ENCODE measurements at places on chromosomes 3 and 15. TPM values are rescaled to one million over a fixed set of nuclear protein-coding genes. Genes with fewer than 3 reads are reported as not detected.

ETV5 gene
- polyA plus RNA-seq = 25.7 TPM

PHLDB2 gene
- 112 TPM for polyA plus RNA-seq

C3orf85 gene
- 14.4 TPM for polyA plus RNA-seq

SECISBP2L gene
- 44.4 TPM for polyA plus RNA-seq

ALDH1L1 gene
- polyA plus RNA-seq = 33.1 TPM

FXR1 gene
- polyA plus RNA-seq = 174 TPM

CPN2 gene
- 0.49 TPM for polyA plus RNA-seq

TP63 gene
- polyA plus RNA-seq = 1.1 TPM

A4GNT gene
- polyA plus RNA-seq = 2.6 TPM

DNA sequence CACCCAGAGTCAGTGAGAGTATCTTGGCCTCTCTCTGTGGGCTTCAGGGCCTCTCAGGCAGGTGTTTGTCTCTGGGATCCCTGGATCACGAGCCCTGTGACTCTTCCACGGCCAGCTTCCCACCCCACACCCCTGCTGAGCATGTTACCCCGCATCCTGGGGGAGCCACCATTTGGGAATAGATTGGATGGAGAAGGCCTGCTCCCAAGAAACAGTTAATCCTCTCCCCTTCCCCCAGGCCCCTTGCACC, 15.5 kb upstream of the SRP14 start:
- DNase-seq = no peak

DNA sequence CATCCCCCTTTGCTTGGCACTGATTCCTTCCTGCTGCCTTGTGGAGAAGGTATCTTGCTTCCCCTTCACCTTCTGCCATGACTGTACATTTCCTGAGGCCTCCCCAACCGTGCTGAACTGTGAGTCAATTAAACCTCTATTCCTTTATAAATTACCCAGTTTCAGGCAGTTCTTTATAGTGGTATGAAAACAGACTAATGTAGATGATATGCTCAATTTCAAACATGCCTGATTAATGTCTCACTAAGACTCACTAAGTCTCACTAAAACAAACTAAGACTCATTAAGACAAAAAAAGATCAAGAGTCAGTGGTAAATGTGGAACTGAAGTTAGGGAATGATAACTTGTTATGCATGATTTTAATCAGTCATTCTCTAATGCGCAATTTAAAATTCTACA, 606.6 kb downstream of the RBMS3 start:
- no peak for DNase-seq

DNA sequence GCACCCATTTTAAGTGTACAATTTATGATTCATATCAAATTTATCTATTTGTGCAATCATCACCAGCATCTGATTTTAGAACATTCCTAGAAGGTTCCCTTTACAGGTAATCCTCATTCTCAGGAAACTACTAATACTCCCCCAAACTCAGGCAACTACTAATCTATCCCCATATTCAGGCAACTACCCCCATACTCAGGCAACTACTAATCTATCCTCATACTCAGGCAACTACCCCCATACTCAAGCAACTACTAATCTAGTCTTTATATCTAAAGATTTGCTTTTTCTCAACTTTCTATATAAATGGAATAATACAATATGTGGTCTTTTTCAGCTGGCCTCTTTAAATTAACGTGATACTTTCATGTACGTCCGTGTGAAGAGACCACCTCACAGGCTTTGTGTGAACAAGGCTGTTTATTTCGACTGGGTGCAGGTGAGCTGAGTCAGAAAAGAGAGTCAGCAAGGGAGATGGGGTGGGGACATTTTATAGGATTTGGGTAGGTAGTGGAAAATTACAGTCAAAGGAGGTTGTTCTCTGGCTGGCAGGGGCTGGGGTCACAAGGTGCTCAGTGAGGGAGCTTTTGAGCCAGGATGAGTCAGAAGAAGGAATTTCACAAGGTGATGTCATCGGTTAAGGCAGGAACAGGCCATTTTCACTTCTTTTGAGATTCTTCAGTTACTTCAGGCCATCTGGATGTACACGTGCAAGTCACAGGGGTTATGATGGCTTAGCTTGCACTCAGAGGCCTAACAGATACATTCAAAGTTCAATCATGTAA, 1444.5 kb upstream of the CADM2 start:
- no peak for DNase-seq

- no peak for DNase-seq
These were observed 1.8 kb upstream of the ZMYND10 start for GRCh38 chr3:50347187-50347813.

- DNase-seq = no peak
These were observed 102.6 kb upstream of the ZPLD1 start for GRCh38 chr3:102332205-102332604.

DNA sequence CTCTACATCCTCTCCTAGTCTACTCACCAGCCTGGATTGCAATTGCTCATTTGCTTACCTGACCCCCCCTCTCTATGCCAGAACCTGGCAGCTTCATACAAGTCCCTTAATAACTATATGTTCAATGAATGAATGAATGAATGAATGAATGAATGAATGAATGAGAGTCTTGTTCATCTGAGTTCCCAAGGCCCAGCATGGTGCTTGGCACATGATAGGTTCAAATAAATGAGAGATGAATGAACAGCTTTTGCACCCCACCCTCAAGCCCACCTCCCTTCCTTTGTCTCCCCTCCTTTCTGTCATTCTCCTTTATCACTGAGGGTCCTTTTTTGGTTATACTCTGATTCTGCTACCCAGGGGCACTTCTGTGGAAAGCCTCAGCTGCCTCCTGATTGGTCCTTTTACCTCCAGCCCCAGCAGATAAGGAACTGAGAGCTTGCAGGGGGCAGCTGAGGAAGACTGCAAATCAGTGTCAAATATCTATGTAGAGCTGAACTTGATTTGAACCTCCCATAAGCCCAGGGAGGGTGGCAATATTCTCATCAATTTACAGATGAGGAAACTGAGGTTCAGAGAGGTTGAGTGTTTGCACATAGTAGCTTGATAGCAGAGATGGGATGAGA, 54.1 kb upstream of the CHRNB4 start:
- no peak for DNase-seq

GRCh38 chr3:32109256-32109655, 2.8 kb downstream of the GPD1L start:
- no peak for DNase-seq

DNA sequence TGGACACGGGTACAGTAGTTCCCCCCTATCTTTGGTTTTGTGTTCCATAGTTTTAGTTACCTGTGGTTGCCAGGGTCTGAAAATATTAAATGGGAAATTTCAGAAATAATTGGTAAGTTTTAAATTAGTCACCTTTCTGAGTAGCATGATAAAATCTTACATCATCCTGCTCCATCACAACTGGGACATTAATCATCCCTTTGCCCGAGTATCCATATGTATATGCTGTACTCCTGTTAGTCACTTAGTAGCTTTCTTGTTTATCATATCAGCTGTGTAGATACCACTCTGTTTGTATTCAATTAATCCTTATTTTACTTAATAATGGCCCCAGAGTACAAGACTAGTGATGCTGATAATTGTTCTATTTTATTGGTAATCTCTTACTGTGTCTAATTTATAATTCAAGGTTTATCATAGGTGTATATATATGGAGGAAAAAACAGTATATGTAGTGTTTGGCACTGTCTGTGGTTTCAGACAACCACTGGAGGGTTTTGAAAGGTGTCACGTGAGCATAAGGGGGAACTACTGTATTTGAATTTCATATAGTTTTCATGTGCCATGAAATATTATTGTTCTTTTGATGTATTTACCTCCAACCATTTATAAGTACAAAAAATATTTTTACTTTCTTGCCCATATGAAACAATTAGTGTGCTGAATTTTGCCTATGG, 41.4 kb downstream of the CTDSPL2 start:
- no peak for DNase-seq

DNA sequence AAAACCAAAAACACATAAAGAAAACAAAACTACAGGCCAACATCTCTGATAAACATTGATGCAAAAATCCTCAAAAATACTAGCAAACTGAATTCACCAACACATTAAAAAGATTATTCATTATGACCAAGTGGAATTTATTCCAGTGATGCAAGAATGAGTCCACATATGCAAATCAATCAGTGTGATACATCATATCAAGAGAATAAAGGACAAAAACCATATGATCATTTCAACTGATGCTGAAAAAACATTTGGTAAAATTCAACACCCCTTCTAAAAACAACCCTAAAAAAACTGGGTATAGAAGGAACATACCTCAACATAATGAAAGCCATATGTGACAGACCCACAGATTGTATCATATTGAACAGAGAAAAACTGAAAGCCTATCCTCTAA, 265.6 kb upstream of the DCBLD2 start:
- DNase-seq = no peak

GRCh38 chr3:115325539-115325938, 178.5 kb upstream of the ZBTB20 start:
- DNase-seq = peak; percentile 14

DNA sequence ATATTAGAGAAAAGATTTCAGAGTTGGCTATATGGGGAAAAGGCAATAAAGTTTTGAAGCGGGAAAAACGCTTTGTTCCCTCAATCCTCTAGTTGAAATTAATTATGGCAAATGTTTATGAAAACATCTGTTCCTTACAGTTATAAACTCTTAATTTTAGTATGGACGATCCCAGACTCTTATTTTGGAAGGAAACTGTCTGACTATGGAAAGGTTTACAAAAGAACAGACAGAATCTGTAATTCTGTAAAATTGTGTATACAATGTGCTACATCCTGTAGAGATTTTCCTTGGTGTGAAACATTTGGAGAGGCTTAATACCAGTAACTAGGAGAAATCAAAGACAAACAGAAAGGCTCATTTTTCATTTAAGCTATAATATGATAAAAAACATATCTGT, 311.8 kb downstream of the TBC1D5 start:
- DNase-seq = no peak

DNA sequence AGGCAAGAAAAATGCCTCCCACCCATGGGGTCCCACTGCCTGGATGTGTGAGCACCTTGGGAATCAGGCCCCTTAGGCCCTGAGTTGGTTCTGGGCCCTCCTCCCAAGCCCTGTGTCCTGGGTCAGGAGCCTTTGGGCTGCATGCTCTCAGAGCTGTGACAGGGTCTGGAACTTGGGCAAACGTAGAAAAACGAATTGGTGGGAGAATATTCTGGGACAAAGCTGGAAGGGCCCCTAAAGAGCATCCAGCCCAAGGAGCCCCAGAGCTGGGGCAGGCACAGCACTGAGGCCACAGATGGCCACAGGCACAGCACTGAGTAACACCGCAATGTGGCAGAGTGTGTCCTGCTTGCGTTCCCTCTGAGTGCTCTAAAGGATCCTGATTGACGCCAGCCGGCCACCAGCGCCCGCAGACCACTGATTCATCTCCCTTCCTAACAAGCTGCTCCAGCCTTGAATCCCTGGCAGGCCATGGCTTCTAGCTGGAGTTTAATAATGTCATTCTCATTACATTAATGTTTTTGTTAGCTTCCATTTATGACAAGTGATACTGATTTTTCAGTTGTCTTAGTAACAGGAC, 18.6 kb upstream of the SEC13 start:
- DNase-seq = no peak

GRCh38 chr3:69764121-69764741, 25.0 kb downstream of the MITF start:
- no peak for DNase-seq

DNA sequence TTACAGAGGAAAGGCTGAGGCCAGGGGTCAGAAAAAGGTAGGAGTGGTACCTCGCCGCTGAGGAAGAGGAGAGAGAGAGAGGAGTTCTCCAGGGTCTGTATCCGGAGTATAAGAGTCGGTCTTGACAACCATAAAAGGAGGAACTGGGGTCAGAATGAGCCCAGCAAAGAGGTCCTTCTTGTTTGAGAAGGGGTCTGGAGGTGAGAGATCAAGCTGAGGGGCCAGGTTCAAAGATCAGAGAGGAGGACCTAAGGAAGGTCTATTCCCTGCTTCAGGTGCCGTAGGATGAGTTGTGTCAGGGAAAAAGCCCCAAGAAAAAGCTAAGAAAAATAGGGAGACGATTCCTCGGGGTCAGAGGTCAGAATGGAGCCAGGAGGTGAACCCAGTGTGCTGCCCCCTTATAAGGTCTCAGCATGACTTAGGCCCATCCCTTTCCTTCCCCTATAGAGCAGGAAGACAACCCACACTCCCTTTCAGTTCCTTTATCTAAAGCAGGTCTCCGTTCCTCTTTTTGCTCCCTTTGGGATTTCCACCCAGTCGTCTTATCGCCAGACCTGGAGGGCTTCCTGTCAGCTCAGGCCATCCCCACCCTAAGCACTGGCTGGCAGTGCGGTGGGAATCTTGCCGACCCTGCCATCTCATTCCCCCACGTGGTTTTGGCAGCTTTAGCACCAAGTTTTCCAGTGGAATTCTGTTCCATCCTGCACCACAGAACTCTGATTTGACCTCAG, 651 bp downstream of the MTMR14 start:
- no peak for DNase-seq

DNA sequence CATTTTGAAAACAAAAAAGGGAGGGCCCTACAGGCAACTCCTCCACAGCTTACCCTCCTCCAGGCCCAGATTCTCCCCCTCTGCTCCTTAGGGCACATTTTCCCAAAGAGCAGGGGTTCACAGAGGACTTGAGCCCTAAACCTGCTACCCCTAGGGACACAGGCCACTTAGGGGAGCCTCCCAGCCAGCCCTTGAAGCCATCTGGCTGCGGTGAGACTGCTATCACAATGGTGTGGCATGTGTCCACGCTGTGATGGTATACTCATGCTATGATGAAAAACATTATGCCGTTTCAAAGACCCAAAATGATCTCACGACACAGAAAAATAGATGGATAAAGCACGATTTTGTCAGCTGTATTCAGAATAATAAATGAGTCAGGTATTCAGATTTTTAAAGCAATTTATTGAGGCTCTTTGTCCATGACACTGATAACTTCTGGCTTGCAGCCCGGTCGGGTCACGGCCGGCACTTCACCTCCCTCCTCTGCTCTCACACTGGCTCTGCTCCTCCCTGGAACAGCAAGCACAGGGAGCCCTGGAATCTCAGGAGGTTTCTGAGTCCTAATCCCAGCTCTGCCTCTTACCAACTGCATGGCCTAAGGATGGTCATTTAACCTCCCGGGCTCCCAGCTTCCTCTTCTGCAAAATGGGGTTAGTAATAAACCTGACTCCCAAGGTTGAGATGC, 115.3 kb downstream of the MEGF11 start:
- no peak for DNase-seq

DNA sequence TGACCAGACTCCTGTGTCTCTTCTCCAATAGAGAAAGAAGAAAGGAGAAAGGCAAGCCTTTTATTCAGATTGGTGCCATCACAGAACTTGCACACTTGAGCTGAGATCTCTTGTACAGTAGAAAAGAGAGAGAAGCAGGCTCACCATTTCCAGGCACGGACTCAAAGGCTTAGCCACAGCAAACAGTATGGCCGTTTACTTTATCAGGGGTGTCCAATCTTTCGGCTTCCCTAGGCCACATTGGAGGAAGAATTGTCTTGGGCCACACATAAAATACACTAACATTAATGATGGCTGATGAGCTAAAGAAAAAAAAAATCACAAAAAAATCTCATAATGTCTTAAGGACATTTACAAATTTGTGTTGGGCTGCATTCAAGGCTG, 5.0 kb downstream of the IFT80 start:
- no peak for DNase-seq

DNA sequence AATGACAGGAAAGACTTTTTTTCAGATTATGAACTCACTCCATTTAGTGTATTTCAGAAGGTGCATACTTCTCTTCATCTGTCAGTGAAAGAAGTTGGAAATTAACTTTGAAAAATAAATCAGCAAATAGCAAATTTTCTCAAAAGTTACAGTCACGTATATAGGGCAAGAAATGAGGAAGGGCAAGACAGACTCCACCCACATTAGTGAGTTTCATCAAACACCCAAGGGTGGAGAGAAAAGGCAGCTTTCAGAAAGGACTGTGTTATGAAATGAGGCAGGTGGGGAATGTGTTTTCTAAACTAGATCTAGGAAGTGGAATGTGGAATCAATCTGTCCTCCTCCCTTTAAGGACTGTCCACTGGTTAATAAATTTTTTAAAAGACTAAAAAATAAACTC, 2.9 kb downstream of the SLC22A13 start:
- DNase-seq = no peak

Measured in left renal cortex interstitium (tissue), 4 donors.